ENCODE measurements at places on chromosomes 5 and 9.

GRCh38 chr5:178069909-178070308 is 43.4 kb upstream of the N4BP3 start:
- DNase-seq, result no peak

GRCh38 chr9:121262423-121262822 is 5.5 kb upstream of the GSN start:
- no peak for DNase-seq

- no peak for DNase-seq
These were observed 34.4 kb upstream of the MRPS30 start for GRCh38 chr5:44774279-44774880.

DNA sequence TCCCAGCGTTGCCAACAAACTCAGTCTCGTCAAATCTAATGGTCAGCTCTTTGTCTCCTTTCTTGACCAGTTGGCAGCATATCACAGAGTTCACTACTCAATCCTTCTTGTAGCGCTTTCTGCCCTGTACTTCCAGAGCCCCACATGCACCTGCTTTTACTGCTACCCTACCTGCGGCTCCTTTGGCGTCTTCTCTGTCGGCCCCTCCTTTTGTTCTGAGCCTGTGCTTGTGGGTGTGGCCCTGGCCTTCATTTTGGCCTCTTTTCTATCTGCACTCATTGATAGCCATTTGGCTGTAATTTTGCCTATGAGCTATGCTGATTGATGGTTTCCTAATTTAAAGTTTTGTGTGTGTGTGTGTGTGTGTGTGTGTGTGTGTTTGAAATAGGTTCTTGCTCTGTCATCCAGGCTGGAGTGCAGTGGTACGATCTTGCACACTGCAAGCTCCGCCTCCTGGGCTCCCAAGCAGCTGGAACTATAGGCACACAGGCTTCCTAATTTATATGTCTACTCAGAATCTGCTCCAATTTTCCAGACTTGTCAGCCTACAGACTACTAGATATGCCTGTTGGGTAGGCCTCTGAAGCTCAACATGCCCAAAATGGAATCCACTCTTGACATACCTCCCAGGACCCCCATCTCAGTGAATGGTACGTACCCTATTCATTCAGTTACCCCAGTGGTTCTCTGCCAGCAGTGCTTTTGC is 32.3 kb downstream of the ARPC5L start:
- DNase-seq, result no peak

DNA sequence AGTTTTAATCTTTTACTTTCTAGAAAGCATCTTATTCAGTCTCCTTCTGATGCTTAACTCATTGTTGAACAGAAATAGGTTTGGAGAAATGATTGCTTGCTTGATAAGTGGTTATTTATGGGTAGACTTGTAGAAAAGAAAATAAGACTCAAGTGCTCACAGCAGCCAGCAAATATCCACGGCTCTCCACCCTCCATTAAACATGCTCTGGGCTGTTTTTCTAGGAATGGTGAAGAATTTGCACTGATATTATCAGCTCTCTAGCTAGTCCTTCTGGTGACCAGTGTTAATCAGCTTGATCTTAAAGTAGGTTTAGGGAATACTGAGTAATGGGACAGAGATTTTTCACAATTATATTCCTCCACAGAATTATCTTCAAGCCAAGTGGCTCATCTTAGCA is 60.6 kb downstream of the SLC1A3 start:
- no peak for DNase-seq

DNA sequence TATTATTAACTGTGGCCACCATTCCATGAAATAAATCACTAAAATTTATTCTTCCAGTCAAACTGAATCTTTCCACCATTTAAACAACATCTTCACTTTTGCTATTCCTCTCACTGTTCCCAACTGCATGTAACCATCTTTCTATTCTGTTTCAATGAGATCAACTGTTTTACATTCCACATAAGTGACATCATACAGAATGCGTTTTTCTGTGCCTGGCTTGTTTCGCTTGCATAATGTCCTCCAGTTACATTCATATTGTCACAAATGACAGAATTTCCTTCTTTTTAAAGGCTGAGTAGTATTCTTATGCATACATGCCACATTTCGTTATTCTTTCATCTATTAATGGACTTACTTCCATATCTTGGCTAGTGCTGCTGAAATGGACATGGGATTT is 738.2 kb downstream of the SEMA5A start:
- no peak for DNase-seq

DNA sequence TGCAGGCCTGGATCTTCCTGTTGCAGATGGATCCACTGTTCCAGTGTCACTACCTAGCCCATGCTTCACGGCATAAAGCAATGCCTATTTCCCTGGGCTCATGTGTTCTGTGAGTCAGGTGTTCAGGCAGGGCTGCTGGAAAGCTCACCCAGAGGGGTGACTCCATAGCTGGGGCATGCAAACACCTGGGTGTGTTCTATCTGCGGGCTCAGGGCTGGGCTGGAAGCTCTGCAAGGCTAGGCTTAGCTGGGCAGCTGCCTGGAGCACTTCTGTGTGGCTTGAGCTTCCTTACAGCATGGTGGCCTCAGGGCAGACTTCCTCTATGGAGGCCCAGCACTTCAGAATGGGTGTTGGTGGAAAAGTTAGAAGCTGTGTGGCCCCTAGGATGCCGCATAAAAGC is 139.9 kb downstream of the GADD45G start:
- DNase-seq, result no peak

GRCh38 chr9:110351009-110351467 is 13.4 kb upstream of the TXNDC8 start:
- DNase-seq, result peak; percentile 85

DNA sequence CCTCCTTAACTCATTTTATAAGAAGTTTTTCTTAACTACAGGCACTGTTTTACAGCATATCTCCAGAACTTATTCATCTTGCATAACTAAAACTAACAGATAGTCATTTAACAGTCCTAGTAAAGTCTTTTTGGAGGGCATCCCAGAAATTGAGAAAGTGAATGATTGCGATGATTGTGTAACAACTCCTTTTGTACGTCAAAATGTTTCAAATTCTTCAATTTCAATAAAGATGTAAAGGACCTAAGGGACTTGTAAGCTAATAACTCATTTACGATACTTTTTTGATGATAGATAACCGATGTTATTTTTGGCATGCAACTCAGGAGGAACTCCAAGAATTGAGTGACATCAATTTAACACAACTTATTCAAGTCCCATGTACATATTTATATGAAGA is 42.7 kb downstream of the SVEP1 start:
- peak; percentile 91 for DNase-seq

- no peak for DNase-seq
These were observed 22.4 kb upstream of the KIF12 start for GRCh38 chr9:114121227-114122135.

DNA sequence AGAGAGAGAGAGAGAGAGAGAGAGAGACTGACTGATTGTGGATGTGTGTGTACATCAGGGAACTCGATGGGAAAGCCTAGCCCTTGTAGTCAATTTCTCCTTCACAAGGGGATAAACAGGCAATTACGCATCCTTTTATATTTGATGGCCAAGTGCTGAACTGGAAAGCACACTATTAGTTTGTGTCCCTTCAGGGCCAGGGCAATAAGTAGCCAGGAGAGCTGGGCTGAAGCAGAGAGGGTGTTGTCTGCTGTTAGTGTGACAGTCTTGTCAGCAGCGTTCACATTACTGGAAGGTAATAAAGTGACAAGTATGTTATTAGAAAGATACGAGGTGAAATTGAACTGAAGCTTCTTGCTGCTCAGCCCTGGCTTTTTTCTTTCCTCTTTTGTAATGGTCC is 457.7 kb downstream of the BNC2 start:
- DNase-seq, result no peak

DNA sequence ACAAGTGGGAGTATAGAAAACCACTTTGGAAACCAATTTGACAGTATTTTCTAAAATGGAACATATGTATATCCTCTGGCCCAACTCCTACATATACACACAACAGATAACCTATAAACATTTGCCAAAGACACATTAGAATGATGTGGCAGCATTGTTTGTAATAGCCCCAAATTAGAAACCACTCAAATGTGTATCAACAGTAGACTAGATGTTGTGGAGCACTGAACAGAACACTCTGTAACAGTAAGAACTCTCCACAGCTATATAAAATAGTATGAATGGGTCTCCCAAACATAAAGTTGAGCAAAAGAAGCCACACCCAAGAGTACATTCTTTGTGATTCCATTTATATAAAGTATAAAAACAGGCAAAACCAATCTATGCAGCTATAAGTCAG is 6.1 kb downstream of the ZNF622 start:
- no peak for DNase-seq

- peak; percentile 70 for DNase-seq
These were observed 79.4 kb downstream of the NLN start for GRCh38 chr5:65801352-65801783.

All from BJ (cell line).